ENCODE measurements at places on chromosomes 7 and 10.
A peak's percentile ranks its signal among the peaks of the same experiment; 100 is the strongest.

DNA sequence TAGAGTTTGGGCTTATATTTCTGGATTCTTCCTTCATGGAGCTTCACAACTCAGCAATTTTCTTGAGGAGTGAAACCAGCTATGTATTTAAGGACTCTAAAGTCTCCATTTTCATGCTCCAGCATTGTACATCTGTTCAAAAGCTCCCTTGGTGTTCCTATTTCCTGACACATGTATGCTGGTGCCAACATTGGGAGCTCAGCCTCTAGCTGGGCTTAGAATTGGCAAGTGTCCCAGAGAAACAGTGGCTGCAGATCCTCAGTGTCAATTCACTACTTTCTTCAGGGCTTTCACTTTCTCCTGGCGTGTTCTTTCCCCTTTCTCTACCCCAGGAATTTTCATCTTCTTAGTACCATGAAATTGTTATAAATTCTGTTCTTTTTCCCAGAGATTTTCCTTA is 103.1 kb downstream of the ZNF467 start:
- DNase-seq = peak; percentile 59

- no peak for DNase-seq
These were observed 22.3 kb upstream of the WDR11 start for GRCh38 chr10:120828763-120829319.

- DNase-seq = no peak
These were observed 6.7 kb upstream of the PAXIP1 start for GRCh38 chr7:155009570-155010157.

DNA sequence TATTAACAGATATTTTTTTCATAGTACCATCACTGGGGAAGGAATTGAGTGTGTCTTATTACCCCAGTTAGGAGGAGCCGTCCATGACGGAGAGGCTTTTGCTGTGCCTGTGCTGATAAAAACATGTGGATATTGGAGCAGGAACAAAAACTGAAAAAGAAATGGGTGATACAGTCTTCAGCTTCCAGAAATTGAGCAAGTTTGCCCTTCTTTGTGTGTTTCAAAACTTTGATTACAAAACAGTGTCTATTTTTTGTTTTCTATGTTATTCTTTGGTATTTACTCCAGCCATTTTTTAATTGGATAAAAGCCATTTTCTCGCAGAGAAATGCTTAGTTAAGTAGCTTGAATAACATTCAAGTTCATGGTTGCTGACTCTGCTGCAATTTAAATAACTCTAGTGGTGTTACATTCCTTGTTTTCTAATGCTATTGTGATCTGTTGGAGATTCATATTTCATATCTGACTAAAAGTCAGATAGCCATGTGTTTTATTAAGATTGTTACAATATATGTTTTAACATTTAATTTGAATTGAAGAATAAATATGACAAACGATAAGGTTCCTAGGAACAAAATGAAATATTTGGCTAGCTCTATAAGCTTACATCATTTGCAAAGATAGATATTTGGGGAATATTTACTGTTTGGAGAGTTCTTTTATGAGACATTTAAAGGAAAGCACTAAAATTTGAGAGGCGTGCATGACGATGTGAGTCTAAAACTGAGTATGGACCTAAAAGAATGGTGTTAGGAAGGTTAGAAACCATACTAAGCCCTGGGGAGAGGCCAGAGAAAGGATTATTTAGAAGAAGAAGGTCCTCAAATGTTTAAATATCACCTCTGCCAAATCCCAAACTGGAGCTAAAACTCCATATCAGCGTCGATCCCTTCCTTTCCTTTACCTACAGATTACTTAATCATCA is 747.3 kb upstream of the CELF2 start:
- no peak for DNase-seq

GRCh38 chr7:111855161-111855841 is 293.0 kb upstream of the IMMP2L start:
- DNase-seq = no peak

DNA sequence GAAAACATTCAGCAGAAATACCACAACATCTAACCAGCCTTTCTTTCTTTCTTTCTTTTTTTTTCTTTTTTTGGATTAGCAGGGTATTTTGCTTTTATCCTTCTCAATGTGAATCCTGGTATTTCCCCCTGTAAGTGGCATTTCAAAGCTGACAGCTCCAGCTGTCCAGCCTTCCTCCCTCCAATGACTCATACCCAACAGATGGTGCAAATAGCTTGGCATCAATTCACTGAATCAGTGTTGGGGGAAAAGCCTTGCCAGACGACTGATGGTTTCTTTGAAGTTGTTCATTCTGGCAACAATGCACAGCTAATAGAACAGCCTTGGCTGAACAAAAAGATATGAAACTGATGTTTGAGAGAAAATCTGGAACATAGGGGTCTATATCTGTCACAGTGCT is 316.8 kb upstream of the STEAP1 start:
- no peak for DNase-seq

- no peak for DNase-seq
These were observed 358.7 kb upstream of the MGMT start for GRCh38 chr10:129108378-129108777.

DNA sequence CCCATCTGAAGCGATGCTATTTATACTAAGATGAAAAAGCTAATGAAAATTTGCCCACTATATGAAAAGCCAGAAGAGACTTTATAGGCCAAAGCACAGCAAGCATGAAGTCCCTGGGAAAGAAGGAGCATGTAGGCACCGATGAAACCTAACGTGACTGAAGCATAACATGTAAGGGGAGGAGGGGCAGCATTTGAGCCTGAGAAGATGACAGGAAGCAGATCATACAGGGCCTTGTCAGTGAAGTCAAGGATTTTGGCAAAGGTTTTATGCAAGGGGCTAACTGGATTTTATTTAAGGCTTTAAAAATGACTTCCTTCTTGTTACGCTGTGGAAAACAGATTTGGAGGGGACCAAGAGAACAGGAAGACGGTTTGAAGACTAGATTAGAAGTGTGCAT is 744.0 kb downstream of the PHTF2 start:
- DNase-seq = no peak

Data from NCI-H2029 (cell line).